ENCODE measurements at places on chromosomes 5 and 9.

GRCh38 chr9:84141741-84142370, 161.3 kb downstream of the RMI1 start:
- peak; percentile 25 for DNase-seq

DNA sequence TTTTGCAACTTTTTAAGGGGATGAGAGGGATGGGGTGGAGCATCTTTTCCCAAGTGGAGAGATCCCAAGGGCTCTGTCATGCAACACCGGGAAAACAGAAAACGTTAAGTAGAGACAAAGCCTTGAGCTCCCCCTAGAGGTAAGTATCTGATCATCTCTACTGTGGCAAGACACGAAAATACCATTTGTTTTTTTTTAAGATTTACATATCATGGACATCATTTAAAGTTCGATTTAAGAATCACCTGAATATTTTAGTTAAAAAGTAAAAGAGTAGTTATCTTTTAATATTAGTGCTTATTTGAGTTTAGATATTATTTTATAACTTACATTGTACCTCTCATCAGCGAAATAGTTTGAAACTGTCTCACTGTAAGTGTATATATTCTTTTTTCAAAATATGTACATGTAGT, 200.4 kb downstream of the LRRC70 start:
- peak; percentile 81 for DNase-seq

GRCh38 chr5:164885179-164885578, 1379.8 kb downstream of the MAT2B start:
- no peak for DNase-seq

- no peak for DNase-seq
Measured at GRCh38 chr9:106956971-106957370, 94.0 kb downstream of the ZNF462 start.

DNA sequence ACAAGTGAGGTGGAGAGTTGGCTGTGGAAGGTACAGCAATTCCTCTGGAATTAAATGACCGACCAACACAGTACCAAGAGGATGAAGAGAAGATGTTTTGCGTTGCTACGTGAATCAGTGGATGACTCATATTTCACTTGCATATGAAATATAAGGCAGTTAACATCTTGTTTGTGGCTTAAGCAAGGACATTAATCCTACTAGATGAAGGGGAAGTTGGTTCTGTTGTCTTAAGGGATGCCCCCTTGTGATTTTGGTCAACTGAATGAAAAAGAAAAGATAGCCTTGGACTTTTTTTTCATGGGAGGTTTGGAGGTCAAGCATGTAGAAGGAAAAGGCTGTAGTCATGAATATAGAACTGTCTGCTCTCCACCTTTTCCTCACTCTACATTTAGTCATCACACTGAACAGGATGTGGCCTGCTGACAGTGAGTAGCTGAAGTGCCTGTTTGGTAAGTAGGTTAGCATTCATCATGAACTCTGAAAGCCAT, 33.9 kb downstream of the VLDLR start:
- DNase-seq = peak; percentile 50

DNA sequence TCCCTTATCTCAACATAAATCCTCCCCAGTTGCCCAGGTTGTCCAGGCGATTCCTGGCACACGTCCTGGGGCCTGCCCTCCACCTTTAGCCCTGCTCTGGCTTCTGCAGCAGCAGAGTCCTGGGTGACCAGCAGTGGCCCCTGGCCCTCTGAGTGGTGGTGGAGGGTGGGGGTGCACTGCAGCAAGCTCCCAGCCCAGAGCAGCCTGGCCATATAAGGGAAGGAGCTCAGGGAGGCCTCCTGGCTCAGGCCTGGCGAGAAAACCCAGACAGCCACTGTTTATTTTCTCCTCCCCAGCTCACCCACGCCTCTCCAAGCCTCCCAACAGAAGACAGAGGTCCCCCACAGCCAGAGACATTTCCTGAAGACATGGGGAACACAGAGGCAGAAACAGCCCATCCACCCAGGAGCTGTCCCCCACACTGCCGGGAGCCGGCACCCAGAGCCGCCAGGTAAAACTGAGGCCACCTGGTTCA, 44.7 kb upstream of the IL17B start:
- no peak for DNase-seq

GRCh38 chr5:91474201-91474600, 91.1 kb upstream of the ARRDC3 start:
- no peak for DNase-seq

DNA sequence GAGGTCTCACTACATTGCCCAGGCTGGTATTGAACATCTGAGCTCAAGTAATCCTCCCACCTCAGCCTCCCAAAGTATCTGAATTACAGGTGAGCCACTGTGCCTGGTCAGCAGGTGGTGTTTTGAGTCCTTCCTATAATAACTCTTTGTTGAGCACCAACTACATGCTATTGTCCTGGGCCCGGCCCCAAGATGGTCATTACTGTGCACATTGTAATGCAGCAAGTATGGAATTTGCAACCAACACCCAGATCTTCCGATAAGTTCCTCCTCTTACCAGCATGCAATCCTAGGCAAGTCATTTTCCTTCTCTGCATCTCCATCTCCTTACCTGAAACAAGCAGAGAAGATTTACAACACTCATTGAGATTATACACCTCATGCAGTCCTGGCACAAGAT, 510.3 kb upstream of the KLF4 start:
- DNase-seq = no peak

DNA sequence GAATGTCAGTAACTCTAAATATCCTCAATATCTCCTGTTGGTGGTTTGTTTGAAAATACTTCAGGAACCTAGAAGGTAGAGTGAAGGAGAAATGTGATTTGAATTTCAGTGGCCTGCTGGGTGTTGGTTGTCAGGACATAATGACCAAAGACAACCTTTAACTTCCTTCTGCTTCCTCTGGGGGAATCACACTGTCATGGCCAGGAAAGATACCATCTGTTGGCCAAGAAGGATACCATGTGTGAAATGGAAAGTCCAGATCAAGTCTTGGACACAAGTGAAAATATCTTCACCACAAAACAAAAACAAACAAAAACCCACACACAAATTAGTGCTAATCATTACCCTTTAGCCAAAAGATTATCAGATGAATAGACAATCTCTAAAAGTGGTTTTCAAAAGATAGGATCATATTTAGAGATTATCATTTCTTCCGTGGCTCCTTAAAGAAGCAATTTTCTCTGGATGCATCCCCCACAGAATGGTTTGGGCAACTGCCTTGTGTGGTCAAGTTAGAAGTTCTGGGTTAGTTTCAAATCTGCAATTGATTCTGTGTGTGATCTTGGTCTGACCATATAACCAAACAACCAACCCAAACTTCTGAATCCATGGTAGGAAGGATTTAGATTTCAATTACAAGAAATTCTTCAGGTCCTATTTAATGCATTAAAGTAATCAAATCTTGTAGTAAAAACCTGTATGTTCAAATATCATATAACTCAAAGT, 1.6 kb downstream of the C1QTNF3 start:
- DNase-seq = no peak

DNA sequence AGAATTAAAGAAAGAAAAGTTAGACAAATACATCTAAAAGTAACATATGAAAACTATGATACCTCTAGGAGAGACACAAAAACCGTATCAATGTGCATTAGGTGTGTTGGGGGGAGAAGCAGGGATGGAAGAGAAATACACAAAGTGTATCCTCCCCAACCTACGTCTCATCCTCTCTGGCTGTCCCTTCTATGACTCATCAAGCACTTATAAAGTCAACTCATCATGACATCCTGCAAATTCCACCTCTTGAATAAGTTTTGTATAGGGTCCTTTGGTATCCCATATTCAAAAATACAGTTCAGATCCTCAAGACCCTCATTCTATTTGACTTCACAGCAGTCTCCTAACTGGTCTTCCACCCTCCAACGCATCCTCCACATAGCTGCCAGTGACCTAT, 917.6 kb upstream of the DMAC1 start:
- peak; percentile 62 for DNase-seq

DNA sequence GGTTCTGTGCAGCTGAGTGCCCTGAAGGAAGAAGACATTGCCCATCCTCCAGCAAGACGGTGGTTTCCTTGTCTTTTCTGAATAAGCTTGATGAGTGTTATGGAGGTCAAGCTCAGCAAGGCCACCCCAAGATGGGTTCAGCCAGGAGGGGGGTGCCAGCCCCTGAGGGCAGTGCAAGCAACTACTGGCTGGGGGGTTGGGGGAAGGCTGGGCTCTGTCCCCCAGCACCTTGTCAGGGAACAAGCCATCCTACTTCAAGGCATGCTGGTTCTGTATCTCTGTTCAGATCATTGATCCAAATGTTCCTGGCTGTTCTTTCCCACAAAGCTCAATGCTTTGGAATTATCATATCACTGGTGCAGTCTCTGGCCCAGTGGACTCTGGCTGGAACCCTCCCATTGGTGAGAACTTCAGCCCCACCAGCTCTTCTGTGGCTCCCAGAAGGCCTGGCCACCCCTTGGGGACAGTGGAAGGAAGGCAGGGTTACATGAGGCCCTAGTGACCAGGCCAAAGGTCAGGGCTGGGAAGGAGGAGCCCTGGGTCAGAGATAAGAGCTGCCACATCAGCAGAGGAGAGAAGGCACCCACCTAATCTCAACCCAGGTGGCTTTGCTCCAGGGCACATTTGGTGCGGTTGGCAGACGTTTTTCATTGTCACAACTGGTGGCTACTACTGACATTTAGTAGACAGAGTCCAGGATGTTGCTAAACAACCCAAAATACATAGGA, 280.2 kb downstream of the IRX2 start:
- DNase-seq = no peak

GRCh38 chr9:123011878-123012528, 21.5 kb upstream of the GPR21 start:
- no peak for DNase-seq

- peak; percentile 10 for DNase-seq
Measured at GRCh38 chr5:143870362-143870761, 58.4 kb downstream of the HMHB1 start.

DNA sequence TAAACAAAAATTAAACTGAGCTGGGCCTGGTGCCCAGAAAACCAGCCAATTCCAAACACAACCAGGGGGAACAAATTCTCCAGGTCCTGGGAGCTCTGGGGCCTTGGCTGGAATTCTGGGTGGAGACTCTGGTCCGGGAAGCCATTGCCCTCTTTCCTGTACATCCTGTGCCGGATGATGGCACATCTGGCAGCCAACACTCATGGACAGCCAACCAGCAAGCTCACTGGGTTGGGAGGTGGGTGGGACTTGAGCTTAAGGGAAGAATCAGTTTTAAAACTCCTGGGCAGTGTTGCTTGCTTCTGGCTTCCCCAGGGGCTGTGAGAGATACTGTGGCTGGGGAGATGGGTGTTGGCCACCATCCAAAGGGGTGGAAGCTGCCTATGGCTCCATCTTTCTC, 56.1 kb downstream of the PCDH1 start:
- DNase-seq = no peak

GRCh38 chr5:110413856-110414255, 312.6 kb downstream of the TMEM232 start:
- no peak for DNase-seq

DNA sequence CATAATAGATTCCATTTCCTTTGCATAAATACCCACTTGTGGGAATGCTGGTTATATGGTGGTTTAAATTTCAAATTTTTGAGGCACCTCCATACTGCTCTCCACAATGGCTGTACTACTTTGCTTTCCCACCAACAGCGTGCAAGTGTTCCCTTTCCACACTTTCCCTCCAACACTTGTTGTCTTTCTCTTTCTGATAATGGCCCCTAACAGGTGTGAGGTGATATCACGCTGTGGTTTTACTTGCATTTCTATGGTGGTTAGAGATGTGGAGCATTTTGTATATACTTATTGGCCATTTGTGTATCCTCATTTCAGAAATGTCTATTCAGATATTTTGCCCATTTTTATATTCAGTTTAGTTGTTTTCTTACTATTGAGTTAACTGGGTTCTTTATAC, 34.6 kb downstream of the CTSL start:
- DNase-seq = no peak

GRCh38 chr5:135471726-135472125, 19.6 kb upstream of the TIFAB start:
- no peak for DNase-seq

GRCh38 chr9:12680757-12681156, 12.4 kb upstream of the TYRP1 start:
- no peak for DNase-seq

- DNase-seq = no peak
Measured at GRCh38 chr5:1413211-1413610, 32.0 kb downstream of the SLC6A3 start.

DNA sequence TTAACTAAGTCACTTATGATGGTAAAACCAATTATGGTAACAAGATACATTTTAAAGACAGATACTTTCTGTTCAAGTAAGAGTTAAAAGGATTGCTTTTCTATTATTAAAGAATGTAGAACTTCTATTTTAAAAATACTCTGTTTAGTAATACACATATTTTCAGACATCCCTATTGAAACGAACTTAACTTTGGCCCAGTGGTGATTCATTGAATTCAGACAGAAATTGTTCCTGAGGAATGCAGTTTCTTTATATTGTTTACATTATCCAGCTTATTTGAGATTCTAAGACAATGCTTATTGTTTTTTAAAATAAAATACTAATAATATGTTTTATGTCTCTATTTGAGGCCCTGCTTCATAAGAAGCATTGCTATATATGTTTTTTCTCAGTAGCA, 816.4 kb downstream of the SEMA5A start:
- no peak for DNase-seq

DNA sequence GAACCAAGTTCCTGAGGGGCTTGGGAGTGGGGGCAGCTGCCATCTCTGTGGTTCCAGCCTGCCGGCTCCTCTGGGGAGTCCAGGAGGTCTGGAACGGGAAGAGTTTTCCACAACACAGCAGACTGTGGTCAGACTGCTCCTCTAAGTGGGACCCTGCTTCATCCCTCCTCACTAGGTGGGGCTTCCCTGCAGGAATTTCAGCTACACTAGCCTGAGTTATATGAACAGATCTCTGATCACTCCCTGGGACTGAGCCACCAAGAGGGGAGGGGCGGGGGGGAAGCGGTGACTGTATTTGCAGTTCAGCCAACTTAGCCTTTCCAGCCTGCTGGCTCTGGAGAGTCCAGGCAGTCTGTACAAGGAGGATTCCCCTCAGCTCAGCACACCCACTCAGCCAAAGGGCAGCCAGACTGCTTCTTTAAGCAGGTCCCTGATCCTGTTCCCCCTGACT, 19.4 kb downstream of the DTWD2 start:
- DNase-seq = no peak

GRCh38 chr5:139759219-139759721, 36.3 kb upstream of the PSD2 start:
- DNase-seq = no peak

DNA sequence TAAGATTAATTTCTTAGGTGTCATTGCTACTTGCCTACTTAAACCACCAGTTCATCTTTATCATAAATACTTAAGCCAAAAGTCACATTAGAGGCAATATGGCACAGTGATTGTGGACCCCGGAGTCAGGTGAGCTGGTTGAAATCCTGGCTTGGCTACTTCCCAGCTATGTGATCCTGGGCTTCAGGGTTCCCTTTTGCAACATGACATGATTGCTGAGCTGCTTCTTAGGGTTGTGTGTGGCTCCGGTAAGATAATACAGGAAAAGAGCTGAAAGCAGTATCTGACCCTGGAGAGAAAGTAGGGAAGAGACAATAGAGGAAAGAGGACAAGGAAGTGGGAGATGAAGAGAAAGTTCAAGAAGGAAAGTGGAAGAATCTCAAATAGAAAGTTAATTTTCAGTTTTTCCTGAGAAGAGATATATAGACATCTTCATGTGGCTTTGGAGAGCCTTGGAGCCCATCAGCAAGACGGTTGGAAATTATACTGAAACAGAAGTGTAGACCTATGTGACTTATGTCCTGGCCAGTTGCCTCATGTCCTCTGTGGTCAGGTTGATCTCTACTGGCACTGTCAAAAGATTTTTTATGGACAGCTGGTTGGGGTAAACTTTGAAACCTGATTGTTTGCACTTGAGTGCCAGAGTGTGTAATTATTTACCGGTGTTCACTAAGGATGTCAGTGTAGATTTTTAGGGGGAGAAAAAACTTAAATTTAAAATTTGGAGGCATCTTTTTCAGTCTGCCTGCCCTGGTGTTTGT, 93.2 kb downstream of the GHR start:
- DNase-seq = no peak
